ENCODE measurements at places on chromosomes 6 and 20.

GRCh38 chr6:17847203-17847760 is 140.2 kb downstream of the KIF13A start:
- no peak for DNase-seq

GRCh38 chr20:47487175-47487917 is 14.3 kb upstream of the NCOA3 start:
- no peak for DNase-seq

DNA sequence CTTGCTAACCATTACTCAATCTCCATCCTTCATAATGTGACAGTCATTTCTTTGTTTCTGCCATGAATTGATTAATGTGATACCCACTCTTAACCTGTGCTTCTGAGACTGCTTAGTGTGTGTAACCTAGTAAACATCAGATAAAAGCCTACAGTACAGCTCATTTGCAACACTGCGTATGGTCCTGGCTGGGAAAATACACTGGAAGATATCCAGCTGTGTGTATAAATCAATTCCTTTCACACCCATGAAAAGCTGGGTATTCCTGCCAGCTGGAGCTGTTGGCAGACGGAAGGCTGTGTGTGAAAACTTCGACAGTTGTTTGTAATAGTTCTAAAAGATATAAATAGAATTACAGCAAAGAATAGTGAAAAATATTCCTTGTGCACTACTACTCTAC is 509.2 kb downstream of the FRK start:
- DNase-seq: no peak

DNA sequence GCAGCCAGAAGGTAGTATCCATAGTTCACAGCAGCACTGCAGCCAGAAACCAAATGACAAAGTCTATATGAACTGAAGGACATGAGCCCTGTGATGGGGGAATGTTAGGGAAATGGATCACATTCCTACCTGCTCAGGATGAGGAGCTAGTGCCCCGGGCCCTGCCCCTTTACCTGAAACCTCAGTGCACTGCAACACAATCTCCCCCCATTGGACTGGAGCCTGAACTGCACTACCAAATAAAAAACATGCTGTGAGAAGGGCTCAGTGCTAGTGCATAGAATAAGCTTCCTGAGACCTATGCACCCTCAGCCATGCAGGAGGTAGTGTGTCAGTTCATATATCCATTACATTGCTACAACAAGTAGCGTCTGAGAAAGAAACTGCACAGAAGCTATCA is 477.8 kb downstream of the HACE1 start:
- DNase-seq: no peak

GRCh38 chr6:123518441-123519188 is 118.1 kb downstream of the TRDN start:
- no peak for DNase-seq

DNA sequence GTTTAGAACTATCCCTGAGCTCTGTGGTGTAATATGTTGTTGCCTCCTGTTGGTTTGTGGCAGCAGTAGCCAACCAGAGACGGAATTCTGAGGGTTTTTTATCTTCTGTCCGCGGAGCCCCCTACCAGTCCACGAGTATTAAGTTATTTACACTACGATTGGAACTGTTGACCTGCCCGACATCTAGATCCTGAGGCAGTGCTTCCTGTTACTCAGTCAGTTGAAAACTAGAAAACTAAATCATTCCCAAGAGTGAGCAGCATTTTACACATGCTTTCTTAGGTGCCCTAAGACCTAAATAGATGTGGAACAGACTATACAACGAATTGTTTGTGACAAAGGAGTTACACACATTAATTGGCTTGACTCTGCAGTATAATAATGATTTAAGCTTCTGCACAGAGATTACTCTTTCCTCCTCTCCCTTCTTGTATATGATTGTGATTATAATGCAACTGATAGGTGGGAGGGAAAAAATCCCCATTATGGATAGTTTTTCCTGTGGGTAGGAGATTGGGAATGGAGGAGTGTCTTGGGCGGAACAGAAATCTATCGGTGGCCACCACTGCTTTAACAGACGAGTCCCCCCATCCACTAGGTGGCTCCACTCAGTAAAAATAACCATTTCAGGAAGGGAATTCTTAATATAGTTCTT is 1.7 kb downstream of the LOC128125822 start:
- peak; percentile 57 for DNase-seq

Data from HEK293T (cell line).